ENCODE measurements at places on chromosomes 6 and 20.
A peak's percentile ranks its signal among the peaks of the same experiment; 100 is the strongest.

DNA sequence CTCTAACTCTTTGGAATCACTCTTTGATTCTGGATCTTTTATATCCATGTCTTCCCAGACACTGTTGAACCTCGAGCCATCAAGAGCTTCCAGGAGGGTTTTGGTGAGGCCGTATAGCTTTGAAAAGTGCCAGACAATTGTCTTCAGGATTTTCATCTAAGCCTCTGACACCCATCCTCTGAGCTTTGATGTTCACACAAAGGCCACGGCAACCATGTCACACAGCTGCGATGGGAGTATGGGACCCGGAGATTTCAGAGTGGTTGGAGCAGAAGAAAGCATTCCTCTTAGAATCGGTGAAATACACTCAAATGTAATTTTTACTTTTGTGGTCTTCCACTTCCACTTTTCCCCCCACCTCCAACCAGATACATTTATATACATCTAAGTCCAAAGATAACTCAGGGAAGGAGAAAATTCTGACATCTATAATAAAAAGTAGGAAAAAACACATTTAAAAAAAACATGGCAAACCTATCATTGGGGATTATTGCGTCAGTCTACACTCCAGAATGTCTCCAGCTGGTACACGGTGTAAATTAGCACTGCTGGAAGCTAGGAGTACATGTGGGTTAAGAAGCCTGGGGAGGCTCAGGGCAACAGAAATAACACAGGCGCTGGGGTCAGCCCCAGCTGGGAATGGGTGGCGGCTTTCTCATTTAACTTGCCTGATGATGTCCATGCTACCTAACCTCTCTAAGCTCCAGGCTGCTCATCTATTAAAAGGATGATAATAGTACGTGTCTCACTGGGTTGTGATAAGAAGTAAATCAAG lies 92.7 kb downstream of the LY86 start:
- no peak for DNase-seq

- DNase-seq: no peak
These were observed 222.4 kb upstream of the MYLIP start for GRCh38 chr6:15906420-15907016.

GRCh38 chr6:169654598-169655391 lies 47.0 kb downstream of the WDR27 start:
- DNase-seq: peak; percentile 76

- DNase-seq: no peak
These were observed 31.3 kb upstream of the PPP1R3G start for GRCh38 chr6:5053864-5054244.

GRCh38 chr20:31677553-31678260 lies 40.0 kb downstream of the COX4I2 start:
- DNase-seq: no peak

- no peak for DNase-seq
These were observed 52.0 kb downstream of the USP49 start for GRCh38 chr6:41843178-41843577.

- no peak for DNase-seq
These were observed 3.8 kb downstream of the BCAS4 start for GRCh38 chr20:50798650-50799049.

GRCh38 chr6:118710616-118711015 lies 59.2 kb upstream of the CEP85L start:
- DNase-seq: no peak

DNA sequence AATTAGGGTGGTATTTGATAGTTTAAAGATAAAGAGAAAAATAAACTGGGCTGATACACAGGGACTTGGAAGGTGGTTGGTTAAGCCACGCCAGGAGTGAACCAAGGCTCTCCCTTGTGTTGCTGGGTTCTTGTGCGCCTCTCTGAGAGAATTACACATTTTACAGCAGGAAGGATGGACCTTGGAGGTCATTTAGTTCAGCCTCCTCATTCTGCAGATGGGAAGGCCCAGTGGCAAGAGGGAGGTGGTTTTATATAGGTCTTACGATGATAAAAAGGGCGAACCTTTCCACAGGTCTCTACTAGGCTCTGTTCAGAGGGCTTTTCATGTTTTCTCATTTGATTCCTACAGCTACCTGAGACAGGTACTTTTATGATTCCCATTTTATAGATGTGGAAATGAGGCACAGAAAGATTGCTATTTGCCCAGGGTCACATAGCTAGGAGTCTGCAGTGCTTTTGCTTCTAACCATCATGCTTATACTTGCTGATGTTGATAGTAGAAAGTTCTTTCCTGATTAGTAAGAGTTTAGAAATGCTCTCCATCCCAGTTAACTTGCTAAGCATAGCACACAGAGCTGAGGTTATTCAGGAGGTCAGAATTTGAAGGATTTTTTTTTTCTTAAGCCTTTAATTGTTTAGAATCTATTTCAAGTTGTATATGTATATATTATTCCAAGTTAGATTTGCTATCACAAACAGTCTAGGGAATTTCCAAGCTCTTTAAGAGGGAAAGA lies 12.8 kb downstream of the HIVEP1 start:
- no peak for DNase-seq

DNA sequence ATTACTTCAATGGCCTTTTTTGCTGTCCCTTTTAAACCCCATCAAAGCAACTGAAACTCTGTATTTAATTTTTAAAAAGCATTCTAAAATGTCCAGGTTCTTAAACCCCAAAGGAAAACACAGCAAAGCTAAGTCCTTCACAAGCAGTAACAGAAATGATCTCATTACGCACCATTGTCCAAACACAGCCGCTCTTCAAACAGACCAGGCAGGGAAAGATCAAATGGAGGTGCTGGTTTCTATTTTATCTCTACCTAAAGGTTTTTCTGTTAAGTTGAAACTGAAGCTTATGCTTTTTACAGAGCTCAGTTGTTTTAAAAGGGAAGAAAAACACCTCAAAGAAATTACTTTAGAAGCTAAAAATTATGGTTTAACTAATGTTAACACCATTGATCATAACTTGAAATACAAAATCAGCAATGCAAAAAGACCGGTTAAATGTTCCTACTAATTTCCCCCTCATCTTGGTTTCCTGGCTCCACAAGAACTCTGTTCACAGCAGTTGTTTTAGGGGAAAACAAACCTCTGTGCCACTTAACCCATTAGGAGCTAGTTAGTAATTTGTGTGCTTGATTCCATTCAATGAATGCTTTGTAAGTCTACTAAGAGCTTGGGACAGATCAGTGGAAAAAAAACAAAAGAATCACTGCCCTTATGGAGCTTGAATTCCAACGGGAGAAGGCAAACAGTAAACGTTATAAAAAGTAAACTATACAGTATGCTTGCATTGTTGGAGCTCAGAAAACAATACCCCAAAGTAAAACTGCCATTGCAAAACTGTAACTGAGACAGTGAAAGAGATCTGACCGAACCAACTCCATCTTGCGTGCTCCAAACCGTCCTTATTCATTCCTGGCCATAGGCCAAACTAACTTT lies 87.4 kb downstream of the CD24 start:
- no peak for DNase-seq

DNA sequence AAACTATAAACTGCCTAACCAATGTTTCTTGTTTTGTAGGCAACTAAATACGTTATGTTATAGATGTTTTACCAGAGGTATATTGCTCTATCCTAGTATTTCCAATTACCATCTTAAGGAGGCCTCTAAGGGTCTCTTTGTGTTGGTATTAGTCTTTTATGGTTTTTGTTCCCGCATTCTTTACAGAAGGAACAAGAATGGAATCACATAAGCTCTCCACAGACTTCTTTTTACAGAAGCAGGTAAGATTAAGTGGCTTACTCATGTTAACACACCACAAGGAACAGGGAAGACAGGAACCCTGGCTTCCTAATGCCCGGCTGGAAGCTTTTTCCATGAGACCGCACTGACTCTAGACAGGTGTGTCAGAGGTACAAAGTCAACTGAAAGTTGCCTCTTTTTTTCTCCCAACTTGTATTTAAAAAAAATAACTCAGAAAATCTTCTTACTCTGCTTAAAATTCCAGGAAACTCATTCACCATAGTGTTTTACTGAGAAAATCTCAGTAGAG lies 55.1 kb downstream of the FKBP5 start:
- no peak for DNase-seq

GRCh38 chr6:21022343-21023107 lies 488.3 kb downstream of the CDKAL1 start:
- no peak for DNase-seq

- no peak for DNase-seq
These were observed 67.3 kb downstream of the PREX1 start for GRCh38 chr20:48760403-48760983.

DNA sequence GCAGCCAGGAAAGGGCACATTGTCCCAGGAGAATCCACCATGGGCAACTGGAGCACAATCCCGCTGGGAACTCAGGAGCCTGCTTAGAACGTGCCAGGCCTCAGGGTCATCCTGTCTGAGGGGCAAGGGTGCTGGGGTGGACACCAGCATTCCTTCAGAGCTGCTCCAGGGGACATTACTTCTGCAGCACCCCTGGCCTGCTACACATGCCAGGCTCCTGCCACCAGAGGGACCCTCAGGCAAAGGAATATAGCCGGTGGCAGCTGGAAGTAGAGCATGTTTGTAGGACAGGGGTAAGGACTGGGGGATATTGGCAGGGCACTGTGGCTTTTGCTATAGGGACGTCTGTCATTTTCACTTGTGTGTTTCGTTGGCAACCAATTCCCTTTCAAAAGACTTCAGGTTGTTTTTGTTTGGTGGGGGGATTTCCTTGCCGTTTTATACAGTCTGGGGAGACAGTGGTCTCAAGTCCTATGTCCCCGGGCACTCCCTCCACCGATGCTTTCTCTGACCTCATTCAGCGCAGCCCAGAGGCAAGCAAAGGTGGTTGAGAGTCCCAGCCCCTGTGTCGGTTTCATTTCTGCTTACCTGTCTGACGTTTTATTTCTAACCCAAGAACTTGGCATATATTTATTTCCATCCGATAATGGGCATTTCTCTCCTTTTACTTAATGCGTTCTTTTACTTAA lies 130.8 kb downstream of the JPH2 start:
- DNase-seq: peak; percentile 32

- DNase-seq: no peak
These were observed 256.5 kb upstream of the NT5E start for GRCh38 chr6:85193339-85193738.

DNA sequence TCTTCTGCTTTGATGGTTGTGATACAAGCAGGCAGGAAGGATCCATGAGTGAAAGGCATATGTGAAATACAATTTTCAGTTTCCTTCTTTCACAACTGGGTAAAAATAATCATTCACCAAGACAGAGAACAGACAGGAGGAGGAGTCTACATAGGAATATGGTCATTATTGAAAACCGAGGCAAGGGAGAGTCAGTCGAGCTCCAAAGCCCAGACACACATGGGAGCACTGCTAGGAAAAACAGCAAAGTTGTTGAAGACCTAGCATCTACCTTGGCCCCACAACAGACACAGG lies 260.6 kb downstream of the ERMARD start:
- no peak for DNase-seq

DNA sequence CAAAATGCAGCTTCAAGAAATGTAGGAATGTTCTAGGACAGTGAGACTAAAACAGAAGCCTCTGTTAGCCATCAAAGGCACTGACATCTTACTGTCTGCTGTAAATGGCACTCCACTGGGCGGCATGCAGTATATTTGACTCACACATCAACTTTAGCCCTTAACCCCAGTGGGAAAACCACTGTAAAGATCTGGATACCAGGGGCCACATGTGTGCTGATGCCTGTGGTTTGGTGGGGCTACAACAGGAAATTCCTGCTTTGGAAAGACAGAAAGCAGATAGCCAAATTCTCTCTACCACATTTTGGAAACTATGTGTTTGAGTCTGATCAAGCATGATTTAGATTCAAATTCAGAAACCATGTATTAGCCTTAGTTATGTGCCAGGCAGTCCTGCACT lies 4.3 kb downstream of the PFDN4 start:
- no peak for DNase-seq

DNA sequence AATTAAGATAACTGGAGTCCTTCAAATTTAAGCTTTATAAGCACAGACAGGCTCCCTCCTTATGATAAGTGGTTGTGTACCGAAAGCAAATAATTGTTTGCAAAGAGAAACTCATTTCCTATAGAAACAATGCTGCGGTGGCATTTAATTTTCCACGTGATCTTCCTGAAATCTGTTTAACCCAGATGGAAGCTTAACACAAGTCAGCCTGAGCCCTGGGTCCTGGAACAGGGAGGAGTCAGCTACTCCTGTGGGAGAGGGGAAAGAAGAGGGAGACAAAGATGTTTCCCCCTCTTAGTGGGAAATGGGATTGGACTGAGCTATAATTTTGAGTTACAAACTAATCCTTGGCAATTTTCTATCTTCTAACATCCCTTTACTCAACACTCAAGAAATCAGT lies 136.5 kb downstream of the ELOVL4 start:
- no peak for DNase-seq

GRCh38 chr20:23774081-23774480 lies 23.3 kb upstream of the CST1 start:
- DNase-seq: no peak
